ENCODE measurements at places on chromosomes 7 and 10. TPM values are rescaled to one million over a fixed set of nuclear protein-coding genes. Genes with fewer than 3 reads are reported as not detected.
A peak's percentile ranks its signal among the peaks of the same experiment; 100 is the strongest.

- DNase-seq: no peak
Measured at GRCh38 chr10:122549636-122550035, 10.9 kb upstream of the DMBT1 start.

BLNK gene
- total RNA-seq: not detected

DNA sequence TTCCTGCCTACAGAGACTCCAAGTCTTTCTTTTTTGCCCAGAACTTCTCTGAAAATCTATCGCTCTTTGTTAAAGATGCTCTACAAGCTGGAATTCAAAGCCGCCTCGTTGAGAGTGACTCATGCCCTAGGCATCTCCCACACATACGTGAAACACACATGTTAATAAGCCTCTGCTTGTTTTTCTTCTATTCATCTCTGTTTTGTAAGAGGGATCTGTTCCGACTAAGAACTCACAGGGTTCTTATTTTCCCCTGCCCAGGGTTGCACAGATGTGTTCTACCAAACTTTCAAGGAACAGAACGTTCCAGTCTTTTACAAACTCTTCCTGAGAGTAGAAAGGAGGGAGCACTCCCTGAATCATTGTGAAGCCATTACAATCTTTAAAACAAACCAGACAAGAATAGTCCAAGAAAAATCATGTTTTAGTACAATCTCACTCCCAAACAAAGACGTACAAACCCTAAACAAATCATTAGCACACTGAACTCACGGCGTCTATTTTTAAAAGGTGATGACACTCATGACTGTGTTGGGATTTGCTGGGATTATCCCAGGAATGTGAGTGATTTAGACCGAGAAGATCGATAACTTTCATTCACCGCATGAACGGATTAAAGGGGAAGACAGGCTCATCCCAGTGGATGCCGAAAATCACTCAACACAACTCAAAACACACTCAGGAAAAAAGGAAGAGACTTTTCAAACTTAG lies 55.3 kb upstream of the INPP5A start:
- DNase-seq: peak; percentile 7

- no peak for DNase-seq
Measured at GRCh38 chr10:18767981-18768380, 108.8 kb downstream of the ARL5B start.

GRCh38 chr10:49001402-49001801 lies 61.8 kb upstream of the LRRC18 start:
- DNase-seq: no peak

- DNase-seq: no peak
Measured at GRCh38 chr10:122884166-122884565, 4.8 kb upstream of the FAM24B start.

LRRC18 gene
- not detected for total RNA-seq

- DNase-seq: no peak
Measured at GRCh38 chr10:128865436-128866195, 601.4 kb upstream of the MGMT start.

MYH16 gene
- not detected for total RNA-seq

GRCh38 chr10:88033793-88034192 lies 170.4 kb downstream of the PTEN start:
- DNase-seq: no peak

DNA sequence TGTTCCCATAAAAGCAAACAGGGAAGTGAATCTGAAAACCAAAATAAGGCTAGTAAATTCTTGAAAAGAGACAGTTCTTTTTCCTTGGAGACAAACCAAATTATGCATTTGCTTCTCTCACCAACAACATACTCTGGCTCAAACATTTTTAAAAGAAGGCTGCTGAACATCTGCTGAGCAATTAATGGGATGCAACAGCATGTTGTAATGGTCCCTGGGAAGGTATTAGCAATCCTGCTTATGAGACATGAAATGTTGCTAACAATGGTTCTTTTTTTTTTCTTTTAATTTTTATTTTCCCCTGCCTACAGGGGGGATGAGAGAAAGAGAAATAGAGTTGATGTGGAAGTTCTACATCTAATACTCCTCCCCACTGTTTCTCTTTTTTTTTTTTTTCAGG lies 572.1 kb downstream of the SORCS1 start:
- DNase-seq: no peak

SFRP5 gene
- not detected for total RNA-seq
